ENCODE measurements at places on chromosomes 1 and 21. TPM values are rescaled to one million over a fixed set of nuclear protein-coding genes. Genes with fewer than 3 reads are reported as not detected.
A peak's percentile ranks its signal among the peaks of the same experiment; 100 is the strongest.

GRCh38 chr1:233364695-233365539 is 37.4 kb downstream of the MAP3K21 start:
- DNase-seq: no peak

DNA sequence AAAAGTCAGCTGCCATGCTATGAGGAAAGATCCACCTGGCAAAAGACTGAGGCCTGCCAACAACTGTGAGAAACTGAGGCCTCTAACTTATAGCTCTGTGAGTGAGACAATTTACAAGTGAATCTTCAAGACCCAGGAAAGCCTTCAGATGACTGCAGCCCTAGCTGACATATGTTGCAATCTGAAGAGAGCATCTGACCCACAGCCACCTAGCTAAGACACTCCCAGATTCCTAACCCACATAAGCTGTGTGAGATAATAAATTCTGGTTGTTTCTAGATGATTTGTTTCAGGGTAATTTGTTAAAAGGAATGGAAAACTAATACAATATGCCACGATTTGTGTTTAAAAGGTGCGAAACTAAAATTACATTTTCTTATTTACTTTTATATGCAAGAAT is 55.1 kb downstream of the HFM1 start:
- DNase-seq: no peak

GRCh38 chr1:47448462-47449222 is 10.8 kb downstream of the FOXD2 start:
- no peak for DNase-seq

DNA sequence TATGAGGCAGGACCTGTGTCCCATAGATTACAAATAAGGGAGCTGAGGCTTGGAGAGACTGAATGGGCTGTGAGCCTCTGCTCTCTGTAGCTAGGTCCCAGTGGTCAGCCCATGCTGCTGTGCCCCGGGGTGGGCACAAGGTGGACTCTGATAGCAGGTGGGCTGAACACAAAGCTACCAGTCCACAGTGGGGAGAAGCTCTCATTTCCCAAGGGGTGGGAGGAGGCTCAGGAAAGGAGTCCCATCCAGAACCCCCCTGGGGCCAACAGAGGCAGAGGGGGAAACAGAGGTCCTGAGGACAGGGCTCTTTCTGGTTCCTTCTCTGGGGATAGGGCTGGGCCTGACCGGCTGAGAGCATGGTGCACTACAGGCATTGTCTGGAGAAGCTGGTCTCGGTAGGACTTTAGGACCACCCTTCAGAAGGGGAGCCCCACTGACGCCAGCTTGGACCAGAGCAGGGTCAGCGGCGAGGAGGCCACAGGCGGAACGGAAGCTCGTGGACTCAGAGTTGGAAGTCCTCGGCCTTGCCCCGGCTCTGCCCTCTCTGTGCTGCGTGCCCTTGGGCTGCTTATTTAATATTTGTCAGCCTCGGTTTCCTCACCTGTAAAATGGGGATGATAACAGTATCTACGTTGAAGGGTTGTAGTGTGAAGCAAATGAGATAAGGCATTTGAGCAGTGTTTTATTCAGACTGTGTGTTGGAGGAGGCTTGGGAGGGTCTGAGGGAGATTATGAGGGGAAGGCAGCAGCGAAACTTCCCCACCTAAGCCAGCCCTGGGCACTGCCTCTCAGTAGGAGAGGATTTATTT is 26.6 kb downstream of the SDE2 start:
- no peak for DNase-seq

DNA sequence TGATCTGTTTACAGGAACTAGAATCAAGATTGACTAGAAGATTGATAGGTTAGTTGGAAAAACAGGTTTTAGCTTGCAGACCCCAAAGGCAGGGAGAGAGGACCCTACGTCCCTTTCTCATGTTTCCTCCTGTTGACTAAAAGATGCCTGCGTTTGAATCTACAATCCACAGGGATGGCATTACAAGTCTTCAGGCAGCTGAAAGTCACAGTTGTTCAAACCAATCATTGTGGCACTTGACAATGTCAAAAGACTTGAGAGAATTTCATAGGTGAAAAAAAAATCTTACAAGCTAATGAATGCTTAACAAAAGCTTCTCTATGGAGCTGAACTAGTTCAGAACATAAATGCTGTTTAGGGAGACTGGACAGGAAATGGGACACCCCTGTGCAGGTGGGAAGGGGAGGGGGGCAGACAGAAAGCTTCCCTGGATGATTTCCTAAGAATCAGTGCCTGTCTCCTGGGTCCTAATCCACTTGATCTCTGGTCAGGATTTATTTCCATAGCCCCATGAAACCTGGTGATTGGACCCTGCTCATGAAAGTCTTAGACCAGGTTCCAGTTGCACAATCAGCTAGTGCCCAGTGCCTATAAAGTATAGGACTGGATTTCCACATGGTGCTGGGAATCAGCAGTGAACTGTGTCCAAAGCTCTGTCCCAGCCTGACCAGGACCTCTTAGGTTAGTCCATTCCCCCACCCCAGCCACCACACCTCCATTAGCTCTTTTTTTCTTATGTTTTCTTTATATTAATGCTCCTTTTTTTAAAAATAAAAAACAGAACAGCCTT is 91.6 kb upstream of the BCAR3 start:
- DNase-seq: no peak

DNA sequence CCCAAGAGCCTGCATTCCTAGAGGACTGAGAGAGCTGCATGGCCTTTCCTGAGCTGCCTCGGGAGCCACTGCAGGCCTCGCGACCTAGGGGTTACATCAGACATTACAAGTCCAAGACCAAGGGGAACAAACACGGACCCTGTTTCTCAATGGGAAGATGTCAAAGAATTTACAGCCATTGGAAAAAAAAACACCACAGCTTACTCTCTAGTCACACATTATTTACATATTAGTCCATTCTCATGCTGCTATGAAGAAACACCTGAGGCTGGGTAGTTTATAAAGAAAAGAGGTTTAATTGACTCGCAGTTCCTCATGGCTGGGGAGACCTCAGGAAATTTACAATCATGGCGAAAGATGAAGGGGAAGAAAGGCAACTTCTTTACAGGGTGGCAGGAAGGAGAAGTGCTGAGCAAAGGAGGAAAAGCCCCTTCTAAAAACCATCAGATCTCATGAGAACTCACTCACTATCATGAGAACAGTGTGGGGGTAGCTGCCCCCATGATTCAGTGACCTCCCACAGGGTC is 8.4 kb upstream of the PRMT2 start:
- no peak for DNase-seq

GRCh38 chr1:1352786-1353388 is 3.7 kb upstream of the DVL1 start:
- no peak for DNase-seq

DNA sequence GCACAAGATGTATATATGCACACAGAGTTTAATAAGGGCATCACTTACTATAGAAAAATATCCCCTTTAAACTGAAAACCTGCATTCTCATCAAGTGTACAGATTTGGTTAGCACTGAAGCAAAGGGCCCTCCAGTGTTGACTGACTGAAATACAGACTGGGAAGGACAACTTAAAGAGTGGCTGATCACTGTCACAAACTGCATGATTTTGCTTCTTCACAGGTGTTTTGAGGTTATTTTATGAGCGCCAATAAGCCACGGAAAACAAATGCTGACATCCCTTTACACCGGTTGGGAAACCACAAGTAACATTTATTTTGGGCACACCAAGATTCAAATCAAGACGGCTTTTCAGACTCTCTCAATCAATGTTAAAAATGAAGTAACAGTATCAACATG is 30.9 kb upstream of the RAP1GAP start:
- no peak for DNase-seq

DNA sequence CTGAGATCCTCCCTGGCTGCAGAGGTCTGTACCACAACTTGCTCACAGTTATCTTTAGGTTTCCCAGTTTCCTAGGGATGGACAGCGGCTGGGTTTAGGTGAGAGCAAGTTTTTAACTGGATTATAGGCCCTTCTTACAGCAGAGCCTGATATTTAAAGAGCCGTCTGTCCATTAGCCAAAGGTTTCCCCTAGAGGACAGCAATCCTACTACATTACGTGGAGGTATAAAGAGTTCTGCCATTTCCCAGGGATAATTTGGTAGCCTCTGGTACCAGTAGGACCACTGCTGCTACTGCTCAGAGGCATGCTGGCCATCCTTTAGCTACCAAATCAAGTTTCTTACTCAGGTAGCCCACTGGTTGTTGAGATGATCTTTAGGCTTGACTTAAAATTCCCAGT is 21.9 kb upstream of the FCGR2A start:
- DNase-seq: no peak

DNA sequence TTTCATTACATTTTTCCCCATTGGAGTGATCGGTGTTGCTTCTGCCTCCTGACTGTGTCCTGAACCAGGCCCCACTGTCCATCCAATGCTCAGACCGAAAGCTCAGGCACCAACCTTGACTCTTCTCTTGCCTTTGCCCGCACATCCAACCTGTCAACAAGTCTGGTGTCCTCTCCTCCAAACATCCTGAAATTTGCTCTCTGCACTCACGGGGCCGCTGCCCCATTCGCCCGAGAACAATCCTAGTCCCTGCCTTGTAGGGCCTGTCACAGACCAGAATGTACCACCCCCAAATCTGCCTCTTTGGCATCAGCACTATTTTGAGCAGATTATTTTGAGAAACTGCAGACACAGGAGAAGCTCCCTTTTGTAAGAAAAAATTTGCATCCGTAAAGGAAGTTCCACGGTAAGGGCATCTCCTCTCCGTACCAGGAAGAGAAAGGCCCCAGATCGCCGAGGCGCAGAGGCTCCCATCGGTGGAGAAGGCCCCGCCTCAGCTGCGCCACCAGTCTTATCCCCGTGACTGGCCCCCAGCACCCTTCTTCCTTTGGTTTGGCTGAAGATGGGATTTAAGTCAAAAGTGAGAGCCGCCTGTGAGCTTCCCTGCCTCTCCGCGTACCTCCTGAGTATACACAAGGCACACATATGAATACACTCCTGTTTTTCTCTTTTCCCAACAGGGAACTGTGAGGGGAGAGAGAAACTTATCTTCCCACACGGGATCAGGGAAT is 7.1 kb downstream of the MORN1 start:
- DNase-seq: no peak

DNA sequence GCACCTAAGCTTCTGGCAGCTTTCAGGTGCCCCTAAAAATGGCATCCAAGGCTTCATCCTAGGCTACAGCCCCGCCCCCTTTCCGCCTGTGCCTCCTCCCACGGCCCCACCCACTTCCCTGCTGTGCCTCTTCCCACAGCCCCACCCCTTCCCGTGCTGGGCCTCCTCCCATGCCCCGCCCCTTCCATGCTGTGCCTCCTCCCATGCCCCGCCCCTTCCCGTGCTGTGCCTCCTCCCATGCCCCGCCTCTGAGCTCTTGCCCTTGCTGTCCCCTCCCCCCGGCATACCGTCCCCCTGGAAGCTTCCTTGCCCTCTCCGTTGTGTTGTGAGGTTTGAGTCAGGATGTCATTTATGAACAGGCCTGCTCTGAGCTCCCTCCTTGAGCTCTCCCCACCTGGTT is 228.5 kb upstream of the AJAP1 start:
- DNase-seq: no peak

DNA sequence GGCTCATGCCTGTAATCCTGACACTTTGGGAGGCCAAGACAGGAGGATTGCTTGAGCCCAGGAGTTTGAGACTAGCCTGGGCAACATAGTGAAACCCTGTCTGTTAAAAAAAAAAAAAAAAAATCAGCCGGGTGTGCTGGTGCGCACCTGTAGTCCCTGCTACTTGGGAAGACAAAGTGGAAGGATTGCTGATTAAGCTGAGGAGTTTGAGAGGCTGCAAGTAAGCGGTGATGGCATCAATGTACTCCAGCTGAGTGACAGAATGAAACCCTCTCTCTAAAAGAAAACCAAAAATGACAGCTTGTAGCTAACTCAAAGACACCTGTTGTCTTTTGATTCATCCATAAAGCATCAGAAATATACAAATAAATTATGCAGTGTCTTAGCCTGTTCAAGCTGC is 31.8 kb downstream of the SIPA1L2 start:
- no peak for DNase-seq

GRCh38 chr1:162680419-162681121 is 48.3 kb downstream of the DDR2 start:
- DNase-seq: no peak

DNA sequence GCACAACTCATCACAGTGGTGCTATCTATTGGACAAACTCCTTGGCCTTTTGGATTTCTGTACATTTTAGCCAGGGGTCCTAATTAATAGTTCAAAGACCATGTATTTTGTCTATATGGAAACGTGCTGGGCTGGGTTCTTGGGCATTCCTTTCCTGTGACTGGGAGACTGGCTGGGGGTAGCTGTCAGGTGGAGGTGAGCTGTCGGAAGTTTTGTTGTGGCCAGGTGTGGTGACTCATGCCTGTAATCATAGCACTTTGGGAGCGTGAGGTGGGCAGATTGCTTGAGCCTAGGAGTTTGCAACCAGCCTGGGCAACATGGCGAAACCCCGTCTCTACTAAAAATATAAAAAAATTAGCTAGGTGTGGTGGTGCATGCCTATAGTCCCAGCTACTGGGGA is 392.4 kb downstream of the RPS6KC1 start:
- no peak for DNase-seq

GRCh38 chr21:16750926-16751325 is 761.9 kb upstream of the CXADR start:
- DNase-seq: no peak

- no peak for DNase-seq
Observed at GRCh38 chr21:24220446-24220845, 1386.8 kb downstream of the MRPL39 start.

DNA sequence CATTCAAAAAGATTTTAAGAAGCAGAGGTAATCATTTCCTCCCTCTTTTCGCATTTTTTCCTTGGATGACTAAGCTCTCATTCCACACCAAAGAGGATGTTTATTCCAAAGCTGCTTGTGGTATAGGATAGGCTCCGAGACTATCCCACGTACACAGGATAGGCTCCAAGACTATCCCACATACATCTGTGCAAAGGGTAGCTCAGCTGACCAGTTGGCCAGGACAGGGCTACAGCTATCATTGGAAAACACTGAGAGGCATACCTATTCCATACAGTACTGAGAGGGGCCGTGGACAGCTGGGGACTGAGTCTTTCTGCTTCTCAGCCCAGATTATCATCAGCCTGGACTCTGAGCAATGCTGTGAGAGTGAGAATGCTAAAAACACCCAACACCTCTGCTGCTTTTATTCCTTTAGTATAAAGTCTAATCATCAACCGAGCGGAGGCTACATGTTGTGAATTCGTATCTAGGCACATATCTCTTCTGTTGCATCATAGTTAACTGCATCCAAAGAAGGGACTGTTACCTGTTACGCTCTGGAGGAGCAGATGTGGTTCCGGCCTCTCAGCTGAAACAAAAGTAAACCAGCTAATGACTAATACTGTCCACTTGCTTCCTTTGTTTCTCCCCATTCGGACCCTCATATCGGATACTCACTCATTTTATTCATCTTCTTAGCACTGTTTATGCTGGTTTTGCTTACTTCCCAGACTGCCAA is 141.0 kb downstream of the TNFSF18 start:
- peak; percentile 98 for DNase-seq

DNA sequence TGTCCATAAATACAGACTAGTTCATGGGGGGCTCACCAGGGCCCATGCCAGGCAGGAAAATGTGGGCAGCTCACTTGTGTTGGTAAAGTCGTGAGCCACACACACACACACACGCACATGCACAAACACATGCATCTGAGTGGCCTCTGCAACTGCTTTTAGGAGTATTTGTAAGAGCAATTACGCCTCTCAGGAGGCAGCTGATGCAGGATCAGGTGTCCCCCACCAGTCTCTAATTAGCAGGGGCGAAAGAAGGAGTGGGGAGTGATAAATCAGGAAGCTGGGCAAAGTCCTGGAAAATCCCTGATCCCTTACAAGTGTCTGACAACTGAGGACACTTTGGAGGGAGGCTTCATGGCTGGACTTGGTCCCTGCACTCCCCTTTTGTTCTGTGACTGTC is 5.7 kb upstream of the IVL start:
- no peak for DNase-seq

The ATP1A4 gene
- not detected for total RNA-seq

The SPATA17 gene
- not detected for total RNA-seq

The PCSK9 gene
- total RNA-seq: 0.03 TPM

The FMOD gene
- total RNA-seq: 0.66 TPM

The VWA5B1 gene
- not detected for total RNA-seq

Measured in SJSA1 (cell line).